SK-N-DZ (cell line): ENCODE measurements at places on chromosomes 12 and 14.

GRCh38 chr12:46455648-46456352 lies 83.2 kb upstream of the SLC38A2 start:
- DNase-seq = peak; percentile 13

DNA sequence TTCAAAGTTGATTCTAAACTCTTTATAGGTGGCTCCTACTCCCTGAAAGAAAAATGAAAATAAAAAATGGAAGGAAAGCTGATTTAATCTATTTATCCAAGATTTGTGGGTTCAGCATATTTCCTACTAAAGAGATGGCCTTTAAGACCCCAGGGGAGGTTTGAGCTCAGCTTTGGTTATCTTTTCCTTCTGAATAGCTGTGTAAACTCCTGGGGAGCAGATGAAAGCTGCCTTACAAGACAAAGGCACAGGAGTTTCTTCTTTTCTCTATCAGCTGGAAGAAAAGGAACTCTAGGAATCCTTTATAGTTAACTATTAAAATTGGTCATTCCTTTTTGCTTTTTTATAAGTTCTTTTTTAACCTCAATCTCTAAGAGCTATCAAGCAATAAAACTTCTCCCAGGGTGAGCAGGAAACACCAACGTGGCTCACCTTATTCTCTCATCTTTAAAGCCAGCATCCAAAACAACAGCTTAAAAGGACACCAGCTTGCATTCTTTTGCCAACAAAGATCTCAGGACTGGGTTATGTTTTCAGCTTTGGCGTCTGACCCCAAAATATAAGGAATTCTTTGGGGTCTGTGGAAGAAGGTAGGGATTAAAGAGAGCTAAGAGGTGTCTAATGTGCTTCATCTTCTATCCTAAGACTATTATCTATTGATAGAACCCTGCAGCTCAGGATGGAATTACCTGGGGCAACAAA lies 371.7 kb upstream of the KITLG start:
- no peak for DNase-seq

- no peak for DNase-seq
Measured at GRCh38 chr12:93913845-93914244, 234.5 kb upstream of the PLXNC1 start.

- DNase-seq = no peak
Measured at GRCh38 chr14:36021591-36022320, 154.8 kb downstream of the PTCSC3 start.

DNA sequence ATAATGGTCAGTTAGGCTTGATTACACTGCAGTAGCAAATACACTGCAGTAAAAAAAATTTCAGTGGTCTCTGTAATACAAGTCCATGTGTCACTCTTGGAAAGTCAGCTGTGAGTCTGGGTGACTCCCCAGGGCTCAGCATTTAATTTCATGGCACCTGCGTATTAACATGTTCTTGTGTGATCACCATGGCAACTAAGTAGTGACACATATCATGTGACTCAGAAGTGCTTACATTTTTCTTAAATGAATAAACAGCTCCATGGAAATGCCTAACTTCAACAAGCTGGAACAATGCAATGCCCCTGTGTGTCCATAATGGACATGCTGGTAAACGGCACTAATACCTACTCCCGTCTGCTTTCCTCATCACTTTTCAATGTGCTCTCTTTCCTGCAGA lies 88.5 kb upstream of the ANO4 start:
- DNase-seq = no peak

DNA sequence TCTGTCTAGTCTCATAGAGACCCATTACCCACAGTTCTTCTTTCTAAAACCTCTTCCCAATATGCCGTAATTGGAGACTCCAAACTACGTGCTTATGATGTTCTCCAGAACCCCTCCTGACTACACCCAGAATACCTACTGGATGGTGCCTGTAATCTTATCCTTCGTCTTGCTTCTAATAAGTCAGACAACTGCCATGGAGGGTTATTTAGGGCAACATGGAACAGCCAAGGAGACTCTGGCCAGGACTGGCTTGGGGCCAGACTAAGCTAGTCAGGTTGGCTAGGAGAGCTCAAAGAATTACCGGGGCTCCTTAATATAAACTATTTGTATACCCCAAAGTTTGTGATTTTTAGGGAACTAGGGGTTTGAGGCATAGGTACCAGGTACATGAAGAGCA lies 6.8 kb downstream of the PFKM start:
- DNase-seq = peak; percentile 7

- peak; percentile 12 for DNase-seq
Measured at GRCh38 chr12:48454667-48455066, 17.7 kb upstream of the ANP32D start.

DNA sequence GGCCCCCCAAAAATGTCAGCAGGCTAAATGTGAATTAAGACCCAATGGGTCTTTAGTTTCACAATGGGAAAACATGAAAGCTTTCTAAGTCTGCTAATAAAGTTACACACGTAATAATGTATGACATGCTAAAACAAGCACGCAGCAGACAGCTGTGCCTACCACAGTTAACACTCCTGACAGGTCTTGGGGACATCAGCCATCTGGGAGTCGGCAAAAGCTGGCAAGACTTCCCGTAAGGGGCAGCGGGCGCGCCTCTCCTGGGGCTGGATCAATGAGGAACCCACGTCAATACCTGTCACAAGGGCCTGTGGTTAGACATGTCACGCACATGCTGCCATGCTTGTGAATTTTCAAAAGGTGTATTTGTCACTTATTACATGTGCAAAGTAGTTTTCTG lies 45.0 kb downstream of the ACTN1 start:
- no peak for DNase-seq

DNA sequence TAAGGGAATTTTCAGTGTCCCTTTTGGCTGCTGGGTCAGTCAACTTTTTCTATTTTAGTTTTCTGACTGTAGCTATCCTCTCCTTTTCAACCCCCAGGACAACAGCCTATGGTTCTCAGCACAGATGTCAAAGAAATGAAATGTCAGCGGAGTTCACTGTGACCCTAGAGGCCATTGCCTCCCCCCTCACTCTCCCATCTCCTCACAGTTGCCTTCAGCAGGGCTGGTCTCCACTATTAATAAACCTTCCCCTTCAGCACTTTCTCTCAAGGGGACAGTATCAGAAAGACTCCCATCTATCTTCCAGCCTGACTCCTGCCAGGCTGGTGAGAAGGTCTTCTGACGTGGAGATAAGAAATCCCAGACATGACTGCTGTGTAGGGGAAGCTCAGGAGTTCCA lies 137.1 kb upstream of the WSCD2 start:
- no peak for DNase-seq

DNA sequence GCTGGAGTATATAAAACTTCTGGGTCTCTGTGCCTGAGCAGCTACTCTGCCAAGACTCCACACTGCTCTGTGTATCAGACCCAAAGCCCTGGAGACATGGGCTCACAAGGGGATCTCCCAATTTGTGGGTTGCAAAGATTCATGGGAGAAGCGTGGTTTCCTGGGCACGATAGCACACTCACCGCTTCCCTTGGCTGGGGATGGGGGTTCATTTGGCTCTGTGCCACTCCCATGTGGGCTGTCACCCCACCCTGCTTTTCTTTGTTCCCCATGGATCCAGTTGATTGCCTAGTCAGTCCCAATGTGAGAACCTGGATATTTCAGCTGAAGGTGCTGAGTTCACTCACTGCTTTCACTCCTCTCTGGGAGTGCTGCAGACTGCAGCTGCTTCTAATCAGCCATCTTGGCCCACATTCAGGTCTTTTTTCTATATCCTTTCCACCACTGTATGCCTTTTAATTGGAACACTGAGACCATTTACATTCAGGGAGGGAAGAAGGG lies 40.0 kb upstream of the PCNX4 start:
- no peak for DNase-seq

- no peak for DNase-seq
Measured at GRCh38 chr14:36271222-36271621, 49.2 kb downstream of the MBIP start.

DNA sequence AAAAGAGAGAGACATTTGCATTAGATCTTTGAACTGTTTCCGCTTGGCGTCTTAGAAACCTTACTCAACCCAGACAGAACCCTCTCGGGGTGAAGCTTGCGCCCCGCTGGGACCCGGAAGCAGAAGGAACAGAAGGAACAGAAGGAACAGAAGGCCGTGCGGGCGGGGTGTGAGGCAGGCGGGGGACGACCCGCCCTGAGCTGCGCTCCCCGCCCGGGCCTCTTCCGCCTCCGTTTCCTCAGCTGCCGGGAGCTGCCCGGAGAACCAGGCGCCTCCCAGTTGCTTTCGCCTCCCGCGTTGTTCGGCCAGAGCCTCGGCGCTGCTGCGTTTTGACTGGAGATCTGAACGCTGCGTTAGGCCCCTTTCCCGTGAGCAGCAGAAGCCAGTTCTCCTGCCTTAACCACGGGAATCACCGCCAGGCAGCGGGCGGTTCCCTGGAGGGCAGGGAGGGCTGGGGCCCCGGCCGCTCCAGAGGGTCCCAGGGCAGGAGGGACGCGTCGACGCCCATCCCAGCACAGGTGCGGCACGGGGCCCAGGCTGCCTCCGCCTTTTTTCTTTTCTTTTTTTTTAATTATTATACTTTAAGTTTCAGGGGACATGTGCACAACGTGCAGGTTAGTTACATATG lies 19.3 kb upstream of the MMP17 start:
- DNase-seq = peak; percentile 61

DNA sequence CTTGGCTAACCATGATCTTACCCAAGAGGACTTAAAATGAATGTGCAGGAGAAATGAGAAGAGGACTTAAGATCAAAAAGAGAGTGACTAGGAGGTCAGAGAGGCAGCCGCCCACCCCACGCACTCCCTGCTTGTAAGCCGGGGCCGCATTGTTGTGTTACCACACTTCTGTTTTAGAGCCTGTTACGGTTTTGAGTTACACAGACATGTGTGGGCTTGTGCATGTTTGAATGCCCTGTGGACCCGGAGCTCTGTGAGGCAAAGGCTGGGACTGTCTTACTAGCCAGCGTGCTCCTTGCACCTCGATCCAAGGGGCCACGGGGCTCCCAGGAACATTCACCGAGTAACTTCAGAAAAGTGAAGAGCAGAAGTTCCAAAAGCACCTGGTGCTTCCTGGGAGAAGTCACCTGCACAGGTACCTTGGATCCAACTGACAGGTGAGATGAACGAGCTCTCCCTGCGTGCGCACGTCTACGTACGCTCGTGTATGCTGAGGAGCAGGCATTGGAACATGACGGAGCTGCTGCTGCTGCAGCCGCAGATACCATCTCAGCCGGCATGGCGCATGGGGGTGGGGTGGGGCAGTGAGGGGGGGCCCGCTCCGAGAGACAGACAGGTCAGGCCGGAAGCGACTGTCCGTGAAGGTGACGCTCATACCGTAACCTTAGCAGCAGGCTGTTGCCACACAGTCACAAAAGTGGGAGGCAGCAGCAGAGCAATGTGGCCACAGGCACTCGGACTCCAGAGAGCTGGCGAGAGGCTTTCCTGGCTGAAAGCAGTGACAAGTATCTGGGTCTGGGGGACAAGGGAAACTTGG lies 23.7 kb downstream of the SFSWAP start:
- DNase-seq = no peak

DNA sequence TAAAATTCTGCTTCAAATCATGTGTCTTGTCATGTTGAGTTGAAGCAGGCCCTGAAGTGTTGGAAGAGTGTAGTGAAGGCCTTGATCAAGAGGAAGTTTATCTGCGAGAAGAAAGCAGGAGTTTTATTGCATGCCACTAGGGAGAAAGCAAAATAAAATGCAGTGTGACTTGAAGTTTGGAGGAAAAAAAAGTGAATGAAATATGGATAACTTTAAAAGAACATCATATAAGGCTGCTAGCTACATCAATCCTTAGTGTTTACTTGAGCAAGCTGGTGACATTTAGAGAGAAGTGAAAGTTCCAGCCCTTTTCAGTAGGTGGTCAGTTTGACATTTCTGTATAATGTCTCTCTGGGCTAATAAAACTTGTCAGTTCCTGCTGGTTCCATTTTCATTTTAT lies 841.1 kb downstream of the TMTC2 start:
- no peak for DNase-seq

DNA sequence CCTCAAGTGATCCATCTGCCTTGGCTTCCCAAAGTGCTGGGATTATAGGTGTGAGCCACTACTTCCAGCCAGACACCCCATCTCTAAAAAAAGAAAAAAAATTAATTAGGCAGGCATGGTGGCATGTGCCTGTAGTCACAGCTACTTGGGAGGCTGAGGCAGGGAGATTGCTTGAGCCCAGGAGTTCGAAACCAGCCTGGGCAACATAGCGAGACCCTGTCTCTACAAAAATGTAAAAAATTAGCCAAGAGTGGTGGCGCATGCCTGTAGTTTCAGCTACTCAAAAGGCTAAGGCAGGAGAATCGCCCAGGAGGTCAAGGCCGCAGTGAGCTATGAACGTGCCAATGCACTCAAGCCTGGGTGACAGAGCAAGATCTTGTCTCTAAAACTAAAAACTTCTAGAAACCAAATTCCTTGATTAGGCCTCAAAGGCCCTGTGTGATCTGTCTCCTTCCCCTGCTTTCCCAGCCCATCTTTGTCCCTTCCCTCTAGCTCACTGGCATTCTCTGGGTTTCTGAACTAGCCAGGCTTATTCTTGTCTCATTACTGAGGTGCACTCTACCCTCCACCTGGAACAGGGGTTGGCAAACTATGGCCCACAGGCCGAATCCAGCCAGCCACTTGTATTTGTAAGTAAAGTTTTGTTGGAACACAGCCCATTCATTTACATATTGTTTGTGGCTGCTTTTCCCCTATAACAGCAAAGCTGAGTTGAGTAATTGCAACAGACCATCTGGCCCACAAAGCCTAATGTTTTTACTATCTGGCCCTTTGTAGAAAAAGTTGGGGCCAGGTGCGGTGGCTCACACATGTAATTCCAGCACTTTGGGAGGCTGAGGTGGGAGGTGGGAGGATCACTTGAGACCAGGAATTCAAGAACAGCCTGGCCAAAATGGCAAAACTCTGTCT lies 17.2 kb upstream of the TPCN1 start:
- no peak for DNase-seq

- no peak for DNase-seq
Measured at GRCh38 chr14:33165144-33165925, 226.7 kb downstream of the NPAS3 start.

GRCh38 chr12:51687177-51687576 lies 96.1 kb downstream of the SCN8A start:
- DNase-seq = peak; percentile 28

DNA sequence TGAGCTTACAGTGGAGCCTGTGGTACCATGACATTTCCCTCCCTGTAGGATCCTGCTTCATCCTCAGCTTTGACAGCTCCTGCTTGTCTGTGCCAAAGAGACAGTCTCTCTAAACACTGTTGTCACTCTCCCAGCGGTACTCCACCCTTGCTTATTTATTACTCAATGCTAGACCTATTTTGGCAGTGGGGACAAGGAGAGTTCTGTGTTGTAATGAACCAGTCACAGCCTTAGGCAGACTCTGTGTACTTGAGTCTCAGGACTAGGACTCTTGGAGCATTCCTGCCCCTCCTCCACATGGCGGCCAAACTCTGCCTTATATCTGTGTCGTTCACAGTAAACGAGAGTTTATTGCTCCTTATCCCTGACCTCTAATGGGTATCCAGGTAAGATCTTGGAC lies 70.9 kb downstream of the PIK3C2G start:
- no peak for DNase-seq

DNA sequence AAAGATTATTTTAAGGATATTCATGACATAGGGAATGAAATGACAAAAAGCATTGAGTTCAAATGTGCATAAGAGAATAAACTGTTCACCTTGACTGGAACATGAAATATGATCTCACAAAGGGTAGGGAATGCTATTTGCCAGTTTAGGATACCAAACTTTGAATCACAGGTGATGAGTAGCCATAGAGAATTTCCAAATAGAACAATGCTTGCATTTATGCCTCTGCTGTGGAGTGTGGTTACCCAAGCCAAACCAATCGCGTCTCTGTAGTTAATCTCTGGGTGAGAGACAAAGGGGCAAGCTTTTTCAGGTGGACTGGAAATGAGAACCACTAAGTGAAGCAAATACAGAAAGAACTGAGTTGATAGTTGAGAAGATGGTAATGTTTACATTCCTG lies 371.1 kb upstream of the RPL10L start:
- no peak for DNase-seq
